ENCODE measurements at places on chromosomes 7 and 10.

DNA sequence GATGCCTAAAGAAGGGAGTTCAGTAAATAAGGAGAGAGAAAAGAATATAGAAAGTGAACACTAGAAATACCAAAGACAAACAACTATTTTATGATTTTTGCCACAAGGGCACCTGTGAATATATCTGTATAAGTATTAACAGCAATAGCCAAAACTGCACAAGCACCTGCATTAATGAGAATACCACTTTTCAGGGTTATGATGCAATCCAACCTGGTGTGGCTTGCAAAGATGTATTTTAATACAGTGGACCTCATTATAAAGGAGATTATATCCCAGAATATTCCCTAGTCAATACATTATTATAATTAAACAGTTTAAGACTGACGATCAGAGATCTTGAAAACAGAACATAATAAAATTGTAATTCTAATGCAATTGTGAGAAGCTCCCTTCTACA is 4.0 kb downstream of the BRAF start:
- H3K4me3 ChIP-seq: no peak overlapping the region
- no peaks in the 10 kb centered on the region for H3K36me3 ChIP-seq
- peaks cover 6% of the 10 kb centered on the region for H3K4me1 ChIP-seq
- H3K27ac ChIP-seq: no peak overlapping the region
- no peak for DNase-seq
- no peaks in the 10 kb centered on the region for H3K27me3 ChIP-seq

GRCh38 chr10:133364645-133365431 is 7.0 kb upstream of the FUOM start:
- no peak overlapping the region for H3K4me3 ChIP-seq
- peaks cover 5% of the 10 kb centered on the region for H3K4me1 ChIP-seq
- H3K36me3 ChIP-seq: peaks cover 22% of the 10 kb centered on the region
- DNase-seq: no peak

- H3K4me3 ChIP-seq: no peak overlapping the region
- no peak overlapping the region for H3K27ac ChIP-seq
- H3K36me3 ChIP-seq: no peaks in the 10 kb centered on the region
- no peaks in the 10 kb centered on the region for H3K4me1 ChIP-seq
- DNase-seq: no peak
- H3K27me3 ChIP-seq: peaks cover 14% of the 10 kb centered on the region
These were observed 11.4 kb downstream of the CDHR3 start for GRCh38 chr7:105974471-105974870.

DNA sequence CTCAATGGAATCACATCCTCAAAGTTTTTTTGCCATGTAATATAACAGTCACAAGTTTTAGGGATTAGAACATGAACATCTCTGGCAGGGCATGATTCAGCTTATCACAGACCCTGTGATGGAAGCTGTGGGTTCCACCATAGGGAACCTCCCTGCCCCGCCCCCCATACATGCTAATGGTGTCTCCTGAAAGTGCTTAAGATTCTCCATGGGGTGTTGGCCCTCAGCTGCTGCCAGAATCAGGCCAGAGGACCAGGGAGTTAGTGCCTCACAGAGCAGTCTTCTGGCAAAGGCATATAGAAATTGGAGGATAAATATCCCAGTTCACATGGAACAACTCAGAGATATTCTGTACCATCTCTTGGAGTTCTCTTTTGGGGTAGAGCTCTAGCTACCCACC is 119.4 kb downstream of the RAB11FIP2 start:
- no peaks in the 10 kb centered on the region for H3K27me3 ChIP-seq
- no peaks in the 10 kb centered on the region for H3K4me1 ChIP-seq
- no peak for DNase-seq
- no peaks in the 10 kb centered on the region for H3K36me3 ChIP-seq
- no peak overlapping the region for H3K27ac ChIP-seq

DNA sequence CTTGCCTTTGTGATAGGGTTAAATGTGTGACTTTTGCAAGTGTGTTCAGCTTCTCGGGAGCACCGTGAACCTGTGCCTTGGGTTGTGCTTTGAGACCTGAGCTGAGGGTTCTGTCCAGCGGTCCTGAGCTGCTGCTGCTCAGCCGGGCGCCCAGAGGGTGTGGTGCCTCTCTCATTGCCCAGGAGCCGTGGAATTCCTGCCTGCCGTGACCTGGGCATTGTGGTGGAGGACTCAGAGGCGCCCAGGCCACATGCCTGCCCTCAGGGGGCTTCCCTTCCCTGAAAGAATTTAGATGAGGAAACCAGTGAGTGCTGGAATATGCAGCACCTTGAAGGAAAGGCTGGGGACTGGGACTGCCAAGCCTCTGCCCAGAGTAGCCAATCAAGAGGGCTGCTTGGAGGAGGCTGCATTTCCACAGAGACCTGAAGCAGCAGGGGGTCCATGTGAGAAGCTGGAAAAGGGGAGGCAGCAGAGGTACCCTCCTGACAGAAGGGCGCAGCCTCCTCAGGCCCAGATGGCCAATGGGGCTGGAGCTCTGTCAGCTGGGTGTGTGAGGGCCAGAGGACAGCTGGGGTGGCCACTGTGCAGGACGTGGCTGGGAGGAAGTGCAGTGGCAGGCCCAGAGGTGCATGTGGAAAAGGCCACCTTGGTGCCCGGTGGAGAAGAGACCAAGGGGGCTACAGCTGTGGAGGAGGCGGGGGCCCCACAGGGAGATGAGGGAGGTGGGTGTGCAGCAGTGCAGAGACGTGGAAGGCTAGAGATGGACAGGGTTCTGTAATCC is 107.3 kb downstream of the NKX6-2 start:
- no peak for DNase-seq
- no peaks in the 10 kb centered on the region for H3K4me1 ChIP-seq
- no peak overlapping the region for H3K4me3 ChIP-seq
- no peaks in the 10 kb centered on the region for H3K36me3 ChIP-seq
- no peak overlapping the region for H3K27ac ChIP-seq

- H3K4me3 ChIP-seq: no peak overlapping the region
- H3K27ac ChIP-seq: no peak overlapping the region
- H3K4me1 ChIP-seq: peaks cover 29% of the 10 kb centered on the region
- DNase-seq: no peak
These were observed 176.1 kb downstream of the COBL start for GRCh38 chr7:51140199-51141164.

DNA sequence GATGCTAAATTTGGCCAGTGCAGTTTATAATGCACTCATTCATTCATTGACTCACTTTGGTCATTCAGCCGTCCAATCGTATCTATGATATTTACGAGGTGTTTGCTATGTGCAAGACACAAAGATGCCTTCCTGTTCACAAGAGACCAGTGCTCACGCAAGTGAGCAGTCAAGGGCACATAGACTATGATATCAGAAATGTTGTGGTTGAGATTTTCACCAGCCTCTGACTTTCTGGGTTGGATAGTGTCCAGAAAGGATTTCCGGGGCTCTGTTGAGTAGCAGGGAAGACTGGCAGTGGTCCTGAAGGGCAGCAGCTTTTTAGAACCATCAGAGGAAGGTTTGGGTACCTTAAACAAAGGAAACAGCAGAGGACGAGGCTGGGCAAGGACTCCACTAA is 191.8 kb downstream of the GALNT17 start:
- H3K4me3 ChIP-seq: no peak overlapping the region
- no peaks in the 10 kb centered on the region for H3K36me3 ChIP-seq
- H3K27me3 ChIP-seq: no peaks in the 10 kb centered on the region
- H3K27ac ChIP-seq: no peak overlapping the region
- H3K4me1 ChIP-seq: no peaks in the 10 kb centered on the region

- H3K4me1 ChIP-seq: peaks cover 37% of the 10 kb centered on the region
- peak overlapping the region; percentile 4 for H3K4me3 ChIP-seq
- peaks cover 28% of the 10 kb centered on the region for H3K36me3 ChIP-seq
- H3K27me3 ChIP-seq: no peaks in the 10 kb centered on the region
- H3K27ac ChIP-seq: peak overlapping the region; percentile 67
These were observed 5.2 kb downstream of the DUSP5 start for GRCh38 chr10:110502851-110503301.

- H3K27me3 ChIP-seq: peaks cover 67% of the 10 kb centered on the region
- H3K4me1 ChIP-seq: no peaks in the 10 kb centered on the region
- H3K36me3 ChIP-seq: no peaks in the 10 kb centered on the region
- no peak overlapping the region for H3K4me3 ChIP-seq
- no peak for DNase-seq
These were observed 418.1 kb downstream of the PLXNA4 start for GRCh38 chr7:132158166-132158565.

GRCh38 chr7:121138262-121138933 is 149.9 kb downstream of the CPED1 start:
- no peaks in the 10 kb centered on the region for H3K27me3 ChIP-seq
- no peak overlapping the region for H3K27ac ChIP-seq
- H3K36me3 ChIP-seq: no peaks in the 10 kb centered on the region
- no peak for DNase-seq
- H3K4me3 ChIP-seq: no peak overlapping the region

DNA sequence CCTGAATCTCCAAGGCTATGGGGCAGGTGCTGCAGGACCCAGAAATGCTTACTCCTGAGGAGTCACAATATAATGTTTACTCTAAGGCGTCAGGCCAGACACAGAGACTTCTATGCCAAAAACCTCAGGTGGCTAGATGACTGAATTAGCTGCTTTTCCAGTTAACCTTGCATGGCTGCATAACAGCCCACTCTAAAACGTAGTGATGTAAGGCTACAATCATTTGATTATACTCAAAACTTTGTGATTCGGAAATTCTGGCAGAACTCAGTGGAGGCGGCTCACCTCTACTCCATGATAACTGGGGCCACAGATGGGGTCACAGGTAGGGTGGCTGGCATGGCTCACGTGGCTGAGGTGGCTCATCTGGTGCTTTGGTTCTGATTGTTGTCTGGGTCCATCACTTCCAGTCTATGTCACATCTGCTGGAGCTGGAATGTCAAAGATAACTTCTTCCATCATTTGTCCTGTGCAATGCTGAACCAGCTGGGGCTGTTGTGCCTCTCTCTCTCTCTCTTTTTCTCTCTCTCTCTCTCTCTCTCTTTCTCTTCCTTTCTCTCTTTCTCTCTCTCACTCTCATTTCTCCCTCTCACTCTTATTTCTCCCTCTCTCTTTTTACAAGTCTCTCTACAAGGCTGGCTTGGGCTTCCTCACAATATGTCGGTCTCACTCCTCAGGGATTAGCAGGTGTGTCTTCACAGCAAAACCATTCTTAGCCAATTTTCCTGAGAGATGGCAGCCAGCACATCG is 11.8 kb downstream of the TMEM72 start:
- H3K27me3 ChIP-seq: no peaks in the 10 kb centered on the region
- no peak overlapping the region for H3K4me3 ChIP-seq
- H3K27ac ChIP-seq: no peak overlapping the region
- H3K36me3 ChIP-seq: no peaks in the 10 kb centered on the region
- no peak for DNase-seq

Data from keratinocyte (primary cell).